ENCODE measurements at places on chromosomes 3 and 15. TPM values are rescaled to one million over a fixed set of nuclear protein-coding genes. Genes with fewer than 3 reads are reported as not detected.

Gene CHRM5
- not detected for total RNA-seq

DNA sequence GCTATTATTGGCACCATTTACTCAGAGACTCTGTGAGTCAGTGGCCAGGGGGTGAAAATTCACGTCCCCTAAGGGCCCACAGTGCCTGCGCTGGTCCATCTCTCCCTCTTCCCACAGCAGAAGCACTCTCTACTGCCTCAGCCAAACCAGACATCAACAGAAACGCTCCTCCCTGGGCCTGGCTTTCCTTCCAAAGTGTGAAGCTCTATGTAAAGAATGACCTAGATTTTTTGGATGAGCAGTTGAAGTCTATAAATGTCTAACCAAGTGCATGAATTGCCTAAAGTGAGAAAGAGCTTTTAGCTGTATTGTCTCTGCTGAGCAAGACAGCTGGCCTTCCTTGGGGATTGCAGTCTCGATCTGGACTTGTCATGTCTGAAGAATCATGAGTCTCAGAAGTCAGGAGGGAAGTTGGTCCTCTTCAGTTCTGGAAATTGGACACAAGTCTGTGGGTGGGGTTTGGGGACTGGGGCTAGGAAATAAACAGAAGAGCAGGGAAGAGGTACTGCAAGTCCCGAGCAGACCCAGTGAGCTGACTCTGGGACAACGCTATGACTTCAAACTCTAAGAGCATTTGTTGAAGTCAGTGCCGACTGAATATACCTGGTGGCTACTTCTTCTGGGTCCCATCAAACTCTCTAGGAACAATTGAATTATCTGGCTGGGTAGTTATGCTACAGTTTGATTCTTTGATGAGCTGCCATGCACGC, 29.0 kb downstream of the RASGRP1 start:
- DNase-seq: no peak

- DNase-seq: no peak
Observed at GRCh38 chr15:69631978-69632377, 179.4 kb downstream of the RPLP1 start.

GRCh38 chr3:24270744-24271143, 223.9 kb downstream of the THRB start:
- no peak for DNase-seq

DNA sequence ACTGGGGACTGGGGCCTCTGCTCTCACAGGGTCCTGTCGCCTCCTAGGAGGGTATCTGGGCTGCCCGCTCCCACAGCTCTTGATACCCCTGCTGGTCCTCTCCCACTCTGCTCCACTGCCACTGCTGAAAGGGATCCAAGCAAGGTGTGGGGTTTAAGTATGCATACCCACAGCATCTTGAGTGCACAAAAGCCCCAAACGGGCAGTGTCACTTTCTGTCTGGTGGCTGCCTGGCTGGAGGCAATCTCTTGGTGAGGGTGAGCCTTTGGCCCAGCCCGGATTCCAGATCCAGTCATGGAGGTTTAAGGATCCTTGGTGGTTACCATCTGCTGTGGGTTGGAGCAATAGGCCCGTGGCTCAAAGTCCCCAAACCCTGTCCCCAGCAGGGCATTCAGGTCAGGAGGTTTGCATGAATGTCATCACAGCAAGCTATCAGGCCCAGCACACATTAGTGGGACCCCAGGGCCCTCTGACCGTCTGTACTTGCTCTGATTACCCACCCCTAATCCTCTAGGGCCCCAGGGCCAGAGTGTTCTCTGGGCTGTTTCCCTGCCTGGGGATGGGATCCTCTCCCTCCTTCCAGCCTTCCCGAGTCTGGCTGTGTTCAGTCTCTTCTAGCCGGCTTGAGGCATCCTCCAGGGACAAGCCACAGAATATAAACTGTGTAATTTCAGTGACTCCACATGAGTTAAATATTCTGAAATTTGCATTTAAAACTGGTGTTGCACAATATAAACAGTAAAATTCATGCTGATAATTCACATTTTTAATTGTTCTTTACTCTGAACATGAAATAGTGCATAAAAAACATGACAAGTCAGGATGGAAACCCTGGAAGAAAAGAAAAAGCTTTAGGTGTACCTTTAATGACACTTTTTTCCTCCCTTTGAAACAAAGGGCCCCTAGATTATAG, 4.9 kb upstream of the TJP1 start:
- DNase-seq: no peak

DNA sequence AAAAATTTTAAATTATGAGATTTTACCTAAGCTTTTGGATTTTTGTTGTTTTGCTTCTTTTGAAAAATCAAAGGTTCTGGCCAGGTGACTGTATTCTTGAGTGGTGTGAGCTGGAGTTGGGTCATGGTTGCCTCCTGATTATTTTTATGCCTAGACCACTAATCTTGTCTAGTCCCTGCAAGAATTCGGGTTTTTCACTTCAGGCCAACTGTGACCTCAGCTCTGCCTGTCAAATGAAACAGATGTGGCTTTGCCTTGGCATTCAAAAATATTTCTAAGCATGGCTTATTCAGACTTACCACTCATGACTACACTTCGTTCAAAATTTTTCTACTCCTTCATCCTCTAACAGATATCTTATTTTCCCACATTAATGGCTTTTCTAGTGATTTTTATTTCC, 25.4 kb upstream of the CDV3 start:
- DNase-seq: no peak

GRCh38 chr3:60216462-60217075, 1034.7 kb downstream of the FHIT start:
- no peak for DNase-seq

Gene FOXL2
- total RNA-seq: not detected

GRCh38 chr3:77467702-77468625, 428.1 kb downstream of the ROBO2 start:
- peak; percentile 64 for DNase-seq

Gene LRRC15
- total RNA-seq: 1.3 TPM
